NCI-H2081 treated with DMSO at 0.1 percent for 48 hours (cell line): ENCODE measurements at places on chromosomes 4 and X.

- no peak for DNase-seq
These were observed 7.7 kb downstream of the HPGDS start for GRCh38 chr4:94334962-94335361.

DNA sequence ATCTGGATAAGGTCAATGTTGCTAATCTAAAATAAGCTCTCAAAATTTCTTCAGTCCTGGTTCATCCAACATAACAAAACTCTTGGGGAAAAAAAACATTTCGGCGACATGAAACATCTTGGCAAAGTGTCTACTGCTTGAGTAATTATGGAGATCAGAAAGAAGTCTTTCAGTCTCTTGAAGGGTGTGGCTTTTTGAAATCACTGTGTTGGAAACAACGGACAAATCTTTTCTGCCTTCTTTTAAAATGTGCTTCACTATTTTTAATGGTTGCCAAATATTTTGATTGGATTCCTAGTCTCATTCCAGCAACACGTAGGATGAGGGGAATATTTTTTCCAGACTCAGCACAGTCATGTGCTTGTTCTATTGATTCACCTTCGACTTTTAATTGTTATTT, 138.6 kb downstream of the KLHL8 start:
- no peak for DNase-seq

- DNase-seq, result no peak
These were observed 49.5 kb upstream of the STOX2 start for GRCh38 chr4:183855323-183856190.

- no peak for DNase-seq
These were observed 23.1 kb upstream of the VCX2 start for GRCh38 chrX:8194216-8194615.

DNA sequence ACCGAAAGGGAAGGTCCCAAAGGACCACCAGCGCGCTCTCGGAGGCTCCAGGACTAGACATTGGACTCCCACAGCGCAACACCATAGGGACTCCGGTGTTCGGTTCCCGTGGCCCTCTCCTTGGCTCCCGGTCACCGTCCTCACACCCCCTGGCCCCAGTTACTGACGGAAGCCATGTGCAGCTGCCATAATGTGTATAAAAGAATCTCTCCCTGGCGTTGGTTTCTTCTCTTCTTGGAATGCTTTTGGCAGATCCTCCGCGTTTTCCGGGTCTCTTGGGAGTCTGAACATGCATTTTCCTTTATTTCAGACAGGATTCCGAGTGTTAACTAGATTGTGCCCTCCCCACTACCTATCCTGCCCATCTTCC, 69.8 kb downstream of the FBXO8 start:
- no peak for DNase-seq

DNA sequence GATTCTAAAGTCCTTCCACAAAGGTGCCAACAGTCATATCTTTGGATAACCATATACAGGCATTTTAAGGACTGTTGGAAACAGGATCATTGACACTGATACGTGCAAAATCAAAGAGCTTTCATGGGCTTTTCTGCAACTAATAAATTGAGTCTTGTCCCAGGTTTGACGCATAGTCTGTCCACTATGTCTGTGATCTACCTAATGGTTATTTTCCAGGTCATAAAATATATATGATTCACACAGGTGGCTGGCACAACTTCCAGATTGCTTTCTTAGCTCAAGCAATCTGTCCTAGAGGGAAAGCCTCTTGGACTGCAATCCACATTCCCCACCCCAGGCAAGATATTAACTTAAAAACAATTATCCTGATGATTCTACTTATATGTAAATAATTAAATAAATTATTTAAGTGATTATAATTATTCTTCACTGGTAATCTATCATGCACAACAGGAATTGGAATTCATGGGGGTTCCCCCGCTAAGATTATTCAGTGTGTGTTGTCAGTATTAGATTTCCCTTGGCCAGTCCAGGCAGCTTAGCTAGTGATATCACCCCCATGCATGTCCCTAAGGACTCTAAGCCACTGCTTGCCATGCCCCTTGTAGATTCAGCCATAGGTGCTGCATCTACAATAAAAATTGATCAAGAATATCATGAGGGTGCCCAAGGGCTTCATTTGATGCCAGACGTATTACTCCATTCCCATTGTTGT, 97.8 kb downstream of the TLL1 start:
- no peak for DNase-seq

GRCh38 chr4:19230906-19231545, 1020.7 kb upstream of the SLIT2 start:
- DNase-seq, result no peak
